ENCODE measurements at places on chromosomes 7 and 10. TPM values are rescaled to one million over a fixed set of nuclear protein-coding genes. Genes with fewer than 3 reads are reported as not detected.

GRCh38 chr10:31723106-31723750 is 205.4 kb downstream of the ARHGAP12 start:
- no peaks in the 10 kb centered on the region for H3K4me1 ChIP-seq
- H3K36me3 ChIP-seq = no peaks in the 10 kb centered on the region
- no peak overlapping the region for H3K27ac ChIP-seq
- no peak for DNase-seq
- no peak overlapping the region for H3K4me3 ChIP-seq
- no peaks in the 10 kb centered on the region for H3K27me3 ChIP-seq

GRCh38 chr7:30618961-30619360 is 24.3 kb downstream of the GARS1 start:
- H3K27ac ChIP-seq = no peak overlapping the region
- no peak overlapping the region for H3K4me3 ChIP-seq
- peaks cover 95% of the 10 kb centered on the region for H3K36me3 ChIP-seq
- H3K27me3 ChIP-seq = no peaks in the 10 kb centered on the region
- H3K4me1 ChIP-seq = no peaks in the 10 kb centered on the region

DNA sequence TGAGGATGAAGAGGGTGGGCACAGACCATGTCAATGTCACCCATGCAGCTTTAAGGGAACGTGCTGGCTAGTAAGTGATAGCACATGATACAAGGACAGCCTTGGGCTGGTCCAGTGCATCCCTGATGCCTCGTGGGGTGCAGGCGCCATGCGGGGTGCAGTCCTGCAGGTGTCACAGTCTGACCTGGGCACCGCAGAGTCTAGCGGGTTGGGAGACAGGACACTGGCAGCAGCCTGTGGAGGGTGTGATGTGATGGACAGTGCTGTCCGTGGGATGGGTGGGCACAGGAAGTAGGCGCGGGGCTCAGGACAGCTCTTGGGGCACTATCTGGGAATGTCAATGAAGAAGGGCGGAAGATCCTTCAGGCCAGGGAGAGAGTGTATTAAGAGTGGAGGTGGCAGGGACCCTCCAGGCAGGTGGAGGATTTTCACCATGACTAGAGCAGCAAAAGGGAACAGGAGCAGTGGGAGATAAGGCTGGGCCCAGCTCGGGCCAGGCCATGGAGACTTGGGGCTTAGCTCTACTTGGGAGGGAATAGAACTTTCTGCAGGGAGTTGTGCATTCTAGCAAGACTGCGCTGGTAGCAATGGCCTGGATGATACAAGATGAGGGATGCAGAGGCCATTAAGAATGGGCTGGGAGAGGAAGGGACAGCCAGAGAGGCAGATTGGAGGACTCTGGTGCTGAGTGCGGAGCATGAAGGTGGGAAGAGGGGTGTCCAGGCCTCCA is 122.5 kb downstream of the PTPN20 start:
- no peaks in the 10 kb centered on the region for H3K36me3 ChIP-seq
- H3K27me3 ChIP-seq = no peaks in the 10 kb centered on the region
- peak; percentile 15 for DNase-seq
- H3K27ac ChIP-seq = no peak overlapping the region
- no peaks in the 10 kb centered on the region for H3K4me1 ChIP-seq

- no peak overlapping the region for H3K27ac ChIP-seq
- H3K4me1 ChIP-seq = no peaks in the 10 kb centered on the region
- DNase-seq = no peak
- H3K36me3 ChIP-seq = no peaks in the 10 kb centered on the region
- H3K4me3 ChIP-seq = no peak overlapping the region
Observed at GRCh38 chr10:48369501-48369900, 63.0 kb downstream of the MAPK8 start.

DNA sequence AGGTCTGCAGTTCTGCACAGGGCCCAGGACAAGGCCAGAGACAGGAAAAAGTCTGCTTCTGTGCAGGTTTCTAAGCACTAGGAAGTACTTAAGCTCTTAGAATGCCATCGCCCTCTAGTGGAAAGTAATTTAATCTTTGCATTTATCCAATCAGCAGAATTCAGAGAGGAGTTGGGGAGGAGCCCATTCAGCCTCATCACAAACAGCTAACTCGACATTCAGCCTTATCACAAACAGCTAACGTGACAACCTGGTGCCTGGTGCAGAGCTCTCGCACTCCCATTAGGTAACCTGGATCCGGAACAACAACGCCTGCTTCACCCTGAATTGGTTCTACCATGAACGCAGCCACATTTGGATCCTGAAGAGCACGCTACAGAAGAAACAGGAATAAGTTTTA is 15.2 kb downstream of the OAT start:
- peak; percentile 87 for DNase-seq
- no peaks in the 10 kb centered on the region for H3K27me3 ChIP-seq
- no peak overlapping the region for H3K4me3 ChIP-seq
- H3K36me3 ChIP-seq = peaks cover 68% of the 10 kb centered on the region
- H3K4me1 ChIP-seq = no peaks in the 10 kb centered on the region

GRCh38 chr10:108765794-108766193 is 1157.5 kb downstream of the XPNPEP1 start:
- H3K27ac ChIP-seq = no peak overlapping the region
- H3K27me3 ChIP-seq = no peaks in the 10 kb centered on the region
- DNase-seq = no peak
- H3K4me1 ChIP-seq = no peaks in the 10 kb centered on the region
- no peak overlapping the region for H3K4me3 ChIP-seq

DNA sequence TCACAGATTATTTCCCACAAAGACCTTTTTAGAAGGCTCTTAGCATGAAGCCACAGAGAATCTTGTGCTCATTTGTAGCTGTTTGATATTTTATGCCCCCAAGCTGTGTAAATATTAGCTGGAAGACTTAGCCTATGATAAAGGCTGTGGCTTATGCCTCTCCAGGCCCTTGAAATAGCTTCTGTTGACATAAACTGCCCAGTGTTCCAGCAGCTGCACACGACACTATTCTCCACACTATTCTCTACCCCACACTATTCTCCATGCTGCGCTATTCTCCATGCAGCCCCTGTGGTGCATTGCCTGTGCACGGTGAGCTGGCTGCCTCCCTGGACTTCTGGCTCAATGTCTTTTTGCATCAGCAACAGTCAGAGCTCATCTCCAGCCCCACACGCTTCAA is 13.1 kb downstream of the DDC start:
- no peaks in the 10 kb centered on the region for H3K4me1 ChIP-seq
- H3K36me3 ChIP-seq = no peaks in the 10 kb centered on the region
- no peak overlapping the region for H3K4me3 ChIP-seq
- H3K27me3 ChIP-seq = peaks cover 6% of the 10 kb centered on the region
- no peak overlapping the region for H3K27ac ChIP-seq

GRCh38 chr10:33412653-33413361 is 78.3 kb upstream of the NRP1 start:
- no peak overlapping the region for H3K4me3 ChIP-seq
- H3K4me1 ChIP-seq = no peaks in the 10 kb centered on the region

ASB10 gene
- not detected for total RNA-seq

FGFR2 gene
- total RNA-seq = 65.8 TPM

FOXL3 gene
- total RNA-seq = not detected
